ENCODE measurements at places on chromosomes 4 and X. TPM values are rescaled to one million over a fixed set of nuclear protein-coding genes. Genes with fewer than 3 reads are reported as not detected.

DOK7 gene
- total RNA-seq: 0.32 TPM

MND1 gene
- total RNA-seq: 1.8 TPM

NSUN7 gene
- not detected for total RNA-seq

RASGEF1B gene
- total RNA-seq: not detected

FRMPD3 gene
- total RNA-seq: not detected
